ENCODE measurements at places on chromosomes 16 and 17.

DNA sequence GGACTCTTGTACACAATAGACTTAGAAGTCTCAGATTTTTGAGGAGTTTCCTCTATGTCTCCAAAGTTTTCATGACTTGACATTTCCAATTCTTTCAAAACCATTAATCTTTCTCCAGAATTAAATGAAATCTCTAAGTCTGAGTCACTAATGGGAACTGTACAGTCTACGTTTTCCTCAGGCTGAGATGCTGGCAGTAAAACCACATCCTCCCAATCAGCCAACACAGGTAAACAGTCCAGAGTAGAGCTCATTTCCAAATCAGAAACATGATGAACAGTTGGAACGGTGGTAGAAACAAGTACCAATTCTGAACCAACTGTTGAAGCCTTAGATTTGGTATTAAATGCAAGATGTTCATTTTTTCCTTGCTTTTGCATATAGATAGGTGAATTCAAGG, 7.9 kb downstream of the ERI2 start:
- no peak for DNase-seq

DNA sequence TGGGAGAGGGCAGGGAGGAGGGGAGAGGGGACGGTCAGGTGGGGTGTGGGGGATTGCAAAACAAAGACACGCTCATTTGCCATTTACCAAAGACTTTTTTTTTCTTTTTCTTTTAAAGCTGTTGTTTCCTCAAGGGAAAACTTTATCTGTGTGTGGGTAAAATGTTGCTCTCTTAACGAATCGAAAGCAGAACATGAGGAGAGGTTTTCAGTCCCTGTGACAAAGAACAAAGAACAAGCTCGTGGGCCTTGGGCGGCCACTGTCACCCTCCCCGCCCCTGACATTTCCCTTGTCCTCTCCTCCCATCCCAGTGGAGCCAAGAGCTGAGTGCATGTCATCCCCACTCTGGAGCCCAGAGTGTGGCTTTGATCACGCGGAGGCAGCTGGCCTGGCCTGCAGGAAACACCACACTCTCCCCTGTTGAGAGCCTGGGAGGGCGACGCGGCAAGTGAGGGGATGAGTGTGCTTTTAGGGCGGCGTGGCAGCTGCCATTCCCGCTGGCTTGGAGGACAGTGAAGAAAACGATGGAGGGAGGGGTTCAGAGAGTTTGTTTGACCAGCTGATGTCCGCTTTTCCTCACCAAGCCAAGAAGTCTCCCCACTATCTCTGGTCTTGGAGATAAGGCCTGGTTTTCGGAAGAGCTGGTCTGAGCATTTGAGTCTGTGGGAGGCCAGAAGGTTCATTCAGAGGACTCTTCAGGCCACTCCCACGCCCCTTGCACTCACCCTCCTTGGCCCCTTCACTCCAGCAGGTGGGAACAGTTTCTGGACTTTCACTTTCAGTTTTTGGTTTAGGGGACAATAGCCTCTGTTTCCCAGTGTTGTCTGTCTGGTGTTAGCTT, 11.4 kb downstream of the CCR7 start:
- DNase-seq: no peak

GRCh38 chr16:50692999-50693781, at the start of gene NOD2:
Gene NOD2 (plus strand): TSS chr16:50693606. CDS start chr16:50699496, 5,890 bp downstream.
- DNase-seq: no peak

GRCh38 chr17:63988741-63989621, 9.2 kb upstream of the PRR29 start:
- no peak for DNase-seq

- DNase-seq: no peak
These were observed 164.6 kb downstream of the CHD9 start for GRCh38 chr16:53219371-53219770.

GRCh38 chr17:40318830-40319391, 9.9 kb downstream of the RARA start:
- DNase-seq: peak; percentile 13

GRCh38 chr16:50731130-50731988, 10.5 kb upstream of the CYLD start:
- no peak for DNase-seq

GRCh38 chr17:18889658-18890057, 31.7 kb downstream of the PRPSAP2 start:
- no peak for DNase-seq

- no peak for DNase-seq
These were observed 55.8 kb upstream of the TANC2 start for GRCh38 chr17:62910277-62910676.

GRCh38 chr16:30667361-30667905, 9.2 kb downstream of the FBRS start:
- no peak for DNase-seq

- DNase-seq: no peak
These were observed 83.3 kb upstream of the ZKSCAN2 start for GRCh38 chr16:25340973-25341372.

- no peak for DNase-seq
These were observed 6.4 kb downstream of the KRTAP9-1 start for GRCh38 chr17:41196068-41196467.

- DNase-seq: no peak
These were observed at the start of gene TMED6 for GRCh38 chr16:69351309-69352027. Gene TMED6 (minus strand): TSS chr16:69351786. CDS start chr16:69351753, 33 bp downstream.

DNA sequence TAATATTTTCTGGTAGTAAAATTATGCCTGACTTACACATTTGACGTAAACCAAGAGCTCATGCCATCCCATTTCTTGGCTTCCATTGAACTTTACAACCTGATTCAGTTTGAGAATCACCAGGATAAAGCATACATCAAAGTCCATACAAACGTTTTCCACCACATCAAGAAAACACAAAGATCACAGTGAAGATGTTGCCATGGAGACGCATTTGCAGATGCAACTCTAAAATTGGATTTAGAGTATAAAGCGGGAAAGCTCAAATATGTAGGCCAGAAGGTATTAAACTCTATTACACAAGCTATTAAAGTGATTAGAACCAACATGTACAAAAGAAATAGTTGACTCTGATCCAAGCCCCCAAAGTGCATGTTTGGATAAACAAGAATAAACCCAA, 10.4 kb downstream of the C16orf46 start:
- DNase-seq: no peak

DNA sequence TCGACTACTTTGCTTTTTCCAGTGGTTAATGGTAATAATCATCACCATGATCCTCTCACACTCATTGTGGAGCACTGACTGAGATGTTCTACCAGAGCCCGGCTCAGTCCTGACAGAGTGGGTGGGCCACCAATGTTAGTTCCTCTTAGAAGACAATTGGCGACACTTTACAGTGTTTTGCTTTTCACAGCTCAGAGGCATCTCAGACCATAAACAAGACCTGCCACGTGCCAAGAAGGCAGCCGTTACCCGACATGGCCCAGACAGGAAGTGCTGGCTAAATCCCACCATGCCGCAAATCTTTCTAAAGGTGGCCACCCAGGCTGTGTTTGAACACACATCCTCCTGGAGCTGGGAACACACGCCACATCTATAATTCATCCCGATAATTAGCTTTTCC, 103.7 kb downstream of the XYLT1 start:
- DNase-seq: no peak

DNA sequence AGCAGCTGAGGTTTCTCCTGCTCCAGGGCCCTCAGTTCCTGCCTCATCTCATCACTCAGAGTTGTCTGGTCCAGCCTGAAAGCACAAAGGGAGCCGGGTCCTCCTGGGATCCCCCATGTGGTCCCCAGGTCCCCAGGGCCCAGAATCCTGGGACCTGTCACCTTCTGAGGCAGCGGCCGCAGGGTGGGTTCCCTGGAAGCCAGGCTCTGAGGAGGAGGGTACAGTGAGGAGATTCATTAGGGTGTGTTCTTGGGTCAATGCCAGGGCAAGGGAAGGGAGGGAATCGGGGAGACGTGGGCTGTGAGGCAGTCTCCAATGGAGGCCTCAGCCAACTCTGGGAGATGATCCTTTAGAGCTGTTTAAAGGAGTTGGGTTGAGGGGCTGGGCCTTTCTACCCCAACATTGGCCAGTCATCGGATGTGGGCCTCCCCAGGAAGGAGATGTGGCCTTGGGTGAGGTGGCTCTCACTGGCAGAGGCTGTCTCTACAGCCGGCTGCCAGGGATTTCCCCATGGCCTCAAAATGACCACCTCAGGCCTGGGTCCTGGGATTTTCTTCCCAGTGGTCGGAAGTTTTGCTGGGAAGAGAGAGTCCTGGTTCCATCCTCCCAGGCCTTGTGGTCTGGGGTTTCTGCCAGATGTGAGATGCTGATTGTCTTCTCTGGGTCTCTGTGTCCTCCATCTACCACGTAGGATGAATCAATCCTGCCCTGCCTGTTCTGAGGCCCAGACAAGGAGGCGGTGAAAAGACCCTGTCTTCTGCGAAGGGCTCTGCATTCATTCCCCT, 47.3 kb downstream of the NLRP1 start:
- no peak for DNase-seq

- DNase-seq: no peak
These were observed 1047.2 kb downstream of the CDH11 start for GRCh38 chr16:64074706-64075105.

DNA sequence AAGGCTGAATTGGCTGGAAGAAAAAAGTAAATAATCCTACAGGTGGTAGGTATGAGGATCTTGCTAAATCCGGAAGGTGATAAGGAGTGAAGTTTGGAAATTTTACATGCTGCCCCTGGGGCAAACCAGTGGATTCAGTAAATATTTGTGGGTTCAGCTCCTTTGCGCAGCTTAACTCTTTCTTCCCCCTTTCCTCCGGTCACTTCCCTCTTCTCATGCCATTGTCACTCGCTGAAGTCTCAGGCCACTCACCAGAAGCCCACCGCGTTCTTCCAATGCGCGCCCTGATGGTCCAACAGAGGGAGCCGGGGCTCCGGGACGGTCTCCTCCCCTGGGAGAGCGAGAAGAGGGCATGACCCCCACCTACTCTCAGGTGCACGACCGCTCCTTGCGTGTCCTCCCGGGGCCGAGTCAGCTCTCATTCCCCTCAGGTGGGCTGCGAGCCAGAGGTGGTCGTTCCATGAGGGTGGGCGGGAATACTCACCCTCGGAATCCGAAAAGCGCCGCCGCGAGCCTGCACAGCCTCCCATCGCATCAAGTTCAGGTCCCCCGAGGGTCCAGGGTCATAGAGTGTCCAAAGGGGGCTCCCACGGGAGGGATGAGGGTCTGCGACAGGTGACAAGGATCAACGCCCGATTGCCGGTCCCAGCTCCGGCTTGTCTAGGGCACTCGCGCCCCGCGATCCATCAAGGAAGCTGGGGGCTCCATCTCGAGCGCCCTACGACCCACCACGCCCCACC, 474 bp downstream of the CLN3 start:
- no peak for DNase-seq
